Gastrocnemius medialis (tissue), 4 donors: ENCODE measurements at places on chromosomes 2 and 18. TPM values are rescaled to one million over a fixed set of nuclear protein-coding genes. Genes with fewer than 3 reads are reported as not detected.

PPIG gene
- 40.5 TPM for total RNA-seq

FNDC4 gene
- 3.0 TPM for total RNA-seq

CROCC2 gene
- total RNA-seq, result 0.07 TPM

RNF152 gene
- total RNA-seq, result 6.8 TPM

MRPL19 gene
- 95.3 TPM for total RNA-seq

C2orf78 gene
- total RNA-seq, result not detected

FIGN gene
- total RNA-seq, result 0.42 TPM

THAP4 gene
- 82.7 TPM for total RNA-seq

HOXD12 gene
- total RNA-seq, result not detected

SCTR gene
- not detected for total RNA-seq

CPLX4 gene
- total RNA-seq, result not detected

CXCR4 gene
- 3.7 TPM for total RNA-seq

FBXO36 gene
- 1.0 TPM for total RNA-seq

YPEL5 gene
- 55.4 TPM for total RNA-seq

FEV gene
- total RNA-seq, result not detected

IL36RN gene
- total RNA-seq, result not detected

TLX2 gene
- total RNA-seq, result not detected

UGT1A10 gene
- not detected for total RNA-seq

KLHL14 gene
- not detected for total RNA-seq

NOSTRIN gene
- 7.8 TPM for total RNA-seq

GRHL1 gene
- 0.97 TPM for total RNA-seq

ASB18 gene
- total RNA-seq, result 0.17 TPM

NFATC1 gene
- total RNA-seq, result 7.1 TPM

REL gene
- total RNA-seq, result 4.2 TPM

HOXD13 gene
- not detected for total RNA-seq

GALNT13 gene
- total RNA-seq, result not detected

CYP27A1 gene
- total RNA-seq, result 31.8 TPM

CDH2 gene
- 0.51 TPM for total RNA-seq
